ENCODE measurements at places on chromosomes 2 and 18. TPM values are rescaled to one million over a fixed set of nuclear protein-coding genes. Genes with fewer than 3 reads are reported as not detected.

GTF2A1L gene
- not detected for polyA plus RNA-seq

FAHD2A gene
- 23.7 TPM for polyA plus RNA-seq

ZNF532 gene
- polyA plus RNA-seq, result 69.8 TPM

CCDC150 gene
- 3.2 TPM for polyA plus RNA-seq

C1GALT1C1L gene
- 1.3 TPM for polyA plus RNA-seq

LHCGR gene
- 0.25 TPM for polyA plus RNA-seq

CHST10 gene
- polyA plus RNA-seq, result 11.6 TPM

ALLC gene
- polyA plus RNA-seq, result not detected

LYPD6 gene
- 1.2 TPM for polyA plus RNA-seq

Data from hindlimb muscle (tissue), 1 donor.